ENCODE measurements at places on chromosomes 11 and 22.

GRCh38 chr22:29113319-29113718 is 40.5 kb downstream of the KREMEN1 start:
- DNase-seq: no peak

DNA sequence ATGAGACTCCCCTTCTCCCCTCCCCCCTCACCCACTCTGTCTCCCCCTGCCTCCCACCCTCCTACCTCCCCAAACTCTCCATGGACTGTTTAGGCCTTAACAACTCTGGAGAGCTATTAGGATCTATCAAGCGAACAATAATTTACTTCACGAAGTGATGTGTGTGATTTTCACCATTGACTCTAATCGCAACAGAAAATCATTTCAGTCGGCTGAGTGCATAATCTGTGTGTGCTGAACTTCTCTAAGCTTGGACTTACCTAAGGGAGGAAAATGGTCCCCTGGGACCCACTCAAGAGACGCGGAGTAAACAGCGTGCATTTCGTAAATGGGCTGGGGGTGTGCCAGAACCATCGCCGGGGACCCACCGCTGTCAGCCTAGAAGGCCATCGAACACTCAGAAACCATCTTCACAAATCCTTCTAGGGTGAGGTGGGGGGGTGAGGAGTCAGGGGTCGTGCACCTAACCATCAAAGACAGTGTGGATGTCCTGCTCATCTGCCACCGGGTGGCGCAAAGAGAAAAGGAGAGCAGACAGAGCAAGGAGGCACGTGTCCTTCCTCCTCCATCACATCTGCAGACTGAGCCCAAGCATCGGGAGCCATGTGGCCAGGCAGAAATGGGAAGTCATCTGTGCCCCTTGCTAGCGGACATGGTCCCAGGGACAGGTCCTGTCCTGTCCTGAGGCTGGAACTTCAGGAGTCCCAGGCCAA is 62.1 kb upstream of the NUP50 start:
- peak; percentile 79 for DNase-seq

DNA sequence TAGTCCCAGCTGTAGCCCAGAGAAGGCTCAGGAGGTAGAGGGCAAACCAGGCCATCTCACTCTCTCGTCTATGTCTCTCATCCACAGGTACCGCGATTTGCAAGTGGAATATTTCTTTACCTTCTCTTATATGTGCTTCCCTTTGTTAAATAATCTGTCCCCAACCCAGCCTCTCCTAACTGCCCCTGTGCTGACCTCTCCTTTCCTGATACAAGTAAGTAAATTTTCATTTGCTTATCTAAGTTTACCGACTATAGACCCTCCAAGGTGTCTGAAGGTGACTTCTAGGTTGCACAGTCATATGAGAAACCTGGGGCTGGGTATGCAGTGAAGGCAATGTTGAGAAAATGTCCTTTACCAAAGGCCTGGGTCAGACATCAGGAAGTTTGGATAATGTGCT is at the start of gene CBLIF:
CBLIF (minus strand) TSS at position 101 of the 400 bp plus-strand sequence; CDS start at position 55, 46 bp downstream.
- no peak for DNase-seq

GRCh38 chr22:31056986-31057599 is 24.0 kb upstream of the SMTN start:
- DNase-seq: no peak

DNA sequence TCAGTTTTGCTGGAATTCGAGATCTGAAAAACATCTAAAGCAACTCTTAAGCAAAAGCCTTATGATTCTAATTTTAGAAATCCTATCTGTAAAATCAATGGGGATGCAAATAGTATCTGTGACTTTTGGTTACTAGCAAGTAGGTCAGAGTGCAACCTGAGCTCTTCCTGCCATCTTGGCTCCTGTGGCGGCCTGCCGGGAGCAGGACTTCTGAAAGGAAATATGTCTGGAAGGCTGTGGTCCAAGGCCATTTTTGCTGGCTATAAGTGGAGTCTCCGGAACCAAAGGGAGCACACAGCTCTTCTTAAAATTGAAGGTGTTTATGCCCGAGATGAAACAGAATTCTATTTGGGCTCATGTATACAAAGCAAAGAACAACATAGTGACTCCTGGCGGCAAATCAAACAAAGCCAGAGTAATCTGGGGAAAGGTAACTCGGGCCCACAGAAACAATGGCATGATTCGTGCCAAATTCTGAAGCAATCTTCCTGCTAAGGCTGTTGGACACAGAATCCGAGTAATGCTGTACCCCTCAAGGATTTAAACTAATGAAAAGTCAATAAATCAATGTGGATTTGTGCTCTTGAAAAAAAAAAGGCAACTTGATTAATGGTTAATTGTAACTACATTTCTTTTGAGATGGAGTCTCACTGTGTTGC is 1.7 kb downstream of the SAMM50 start:
- DNase-seq: no peak

DNA sequence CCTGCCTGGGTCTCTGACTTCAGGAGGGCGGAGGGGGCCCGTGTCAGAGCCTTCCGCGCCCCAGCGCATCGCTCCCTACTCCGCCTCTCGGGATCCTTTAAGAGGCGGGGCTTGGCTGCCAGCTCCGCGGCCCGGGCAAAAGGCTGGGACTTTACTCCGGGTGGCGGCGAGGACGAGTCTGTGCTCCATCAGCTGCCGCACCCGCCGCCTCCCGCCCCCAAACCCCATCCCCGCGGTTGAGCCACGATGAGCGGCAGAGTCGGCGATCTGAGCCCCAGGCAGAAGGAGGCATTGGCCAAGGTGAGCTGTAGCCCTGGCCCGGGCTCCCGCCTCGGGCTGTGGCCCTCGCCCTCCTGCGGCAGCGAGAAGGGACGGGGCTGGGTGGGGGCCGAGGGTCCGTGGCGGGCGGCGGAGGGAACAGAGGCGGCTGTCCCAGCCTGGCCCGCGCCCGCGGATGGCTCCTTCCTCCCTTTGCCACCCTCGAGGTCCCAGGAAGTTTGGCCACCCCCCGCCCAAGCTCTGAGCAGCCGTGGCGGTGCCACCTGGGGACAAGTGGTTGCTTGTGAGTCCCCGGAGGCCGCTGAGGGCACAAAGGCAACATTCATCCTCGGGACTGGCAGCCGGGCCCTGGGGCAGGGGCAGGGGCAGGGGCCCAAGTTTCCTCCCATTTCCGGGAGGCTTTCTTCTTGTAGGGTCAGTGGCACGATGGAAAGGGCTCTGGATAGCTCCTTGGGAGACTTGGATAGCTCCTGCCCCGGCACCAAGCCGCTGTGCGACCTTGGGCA is at the start of gene SEC14L2:
SEC14L2 (plus strand) TSS at position 148 of the 785 bp plus-strand sequence; CDS start at position 247, 99 bp downstream.
- DNase-seq: peak; percentile 12

DNA sequence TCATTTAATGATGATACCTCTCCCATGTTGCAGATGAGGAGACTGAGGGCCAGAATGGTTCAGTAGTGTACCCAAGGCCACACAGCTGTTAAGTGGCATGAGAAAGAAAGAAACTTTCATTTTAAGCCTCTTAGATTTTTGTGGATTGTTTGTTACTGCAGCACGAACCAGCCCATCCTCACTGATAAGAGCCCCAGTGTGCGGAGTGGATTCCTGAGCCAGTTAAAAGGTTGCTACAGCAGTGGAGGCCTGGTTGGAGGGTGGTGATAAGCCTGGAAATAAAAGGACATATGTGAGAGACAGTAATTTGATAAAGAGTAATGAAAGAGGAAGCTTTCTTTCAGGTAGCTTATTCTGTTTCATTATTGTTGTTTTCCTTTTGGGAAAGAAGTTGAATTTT is 89.0 kb downstream of the ATXN10 start:
- DNase-seq: no peak

DNA sequence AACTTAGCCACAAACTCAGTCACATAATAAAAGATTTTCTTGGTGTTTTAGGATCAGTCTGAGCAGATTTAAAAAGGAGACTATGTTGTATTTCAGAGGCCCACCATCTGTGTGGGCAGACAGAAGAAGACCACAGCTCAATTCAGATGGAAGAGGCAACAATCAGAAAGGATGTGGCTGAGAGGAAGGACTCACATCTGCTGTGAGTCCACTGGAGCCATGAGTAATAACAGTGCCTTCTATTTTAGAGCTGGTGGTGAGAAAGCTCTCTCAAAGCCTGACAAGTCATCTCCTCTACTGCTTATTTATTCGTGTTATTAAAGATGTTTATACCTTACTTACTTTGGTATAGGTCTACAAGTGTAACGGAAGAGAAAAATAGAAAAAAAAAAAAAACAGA is 357.2 kb downstream of the OPCML start:
- DNase-seq: no peak

DNA sequence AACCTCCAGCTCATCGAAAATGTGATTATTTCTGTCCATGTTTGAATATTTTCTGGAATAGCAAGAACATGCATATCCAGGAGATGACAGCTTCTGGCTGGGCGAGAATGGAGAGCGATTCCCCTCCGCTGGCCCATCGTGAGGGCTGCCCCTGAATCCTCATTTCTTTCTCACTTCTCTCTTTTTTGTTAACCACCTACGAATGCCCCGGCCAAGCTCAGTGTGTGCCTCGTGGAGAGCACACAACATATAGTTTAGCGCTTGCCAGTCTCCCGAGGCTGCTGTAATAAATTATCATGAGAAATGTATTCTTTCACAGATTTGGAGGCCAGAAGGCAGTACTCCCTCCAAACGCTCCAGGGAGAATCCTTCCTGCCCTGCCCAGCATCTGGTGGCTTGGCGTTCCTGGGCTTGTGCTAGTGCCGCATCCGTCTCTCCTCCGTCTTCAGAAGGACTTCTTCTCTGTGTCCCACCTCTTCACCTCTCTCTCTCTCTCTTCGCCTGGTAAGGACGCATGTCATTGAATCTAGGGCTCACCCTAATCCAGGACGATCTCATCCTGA is 1306.0 kb downstream of the TBC1D22A start:
- DNase-seq: no peak

GRCh38 chr11:110294509-110294908 is 1.9 kb downstream of the RDX start:
- DNase-seq: no peak

Measured in AML-193 (cell line).